ENCODE measurements at places on chromosomes 6 and 20.

DNA sequence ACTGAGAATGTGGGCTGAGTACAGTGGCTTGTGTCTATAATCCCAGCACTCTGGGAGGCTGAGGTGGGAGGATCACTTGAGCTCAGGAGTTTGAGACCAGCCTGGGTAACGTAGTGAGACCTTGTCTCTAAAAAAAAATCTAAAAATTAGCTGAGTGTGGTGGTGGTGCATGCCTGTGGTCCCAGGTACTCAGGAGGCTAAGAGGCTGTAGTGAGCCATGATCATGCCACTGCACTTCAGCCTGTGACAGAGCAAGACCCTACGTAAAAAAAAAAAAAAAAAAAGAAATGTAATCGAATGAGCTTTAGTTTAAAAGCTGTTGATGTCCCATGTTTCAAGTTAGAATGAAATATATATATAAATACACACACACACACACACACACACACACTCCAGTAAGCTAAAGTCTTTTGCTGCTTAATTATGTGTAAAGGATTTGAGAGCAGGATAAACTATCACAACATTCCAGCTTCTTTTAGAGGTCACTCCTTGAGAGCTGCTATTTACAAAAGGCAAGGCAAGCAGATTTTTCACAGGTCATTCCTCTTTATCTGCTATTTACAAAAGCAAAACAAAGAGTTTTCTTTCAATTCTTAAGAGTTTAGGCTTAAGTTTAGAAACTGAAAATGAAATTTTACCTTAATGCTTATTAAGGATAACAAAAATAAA is 4.7 kb upstream of the MICAL1 start:
- DNase-seq, result no peak

DNA sequence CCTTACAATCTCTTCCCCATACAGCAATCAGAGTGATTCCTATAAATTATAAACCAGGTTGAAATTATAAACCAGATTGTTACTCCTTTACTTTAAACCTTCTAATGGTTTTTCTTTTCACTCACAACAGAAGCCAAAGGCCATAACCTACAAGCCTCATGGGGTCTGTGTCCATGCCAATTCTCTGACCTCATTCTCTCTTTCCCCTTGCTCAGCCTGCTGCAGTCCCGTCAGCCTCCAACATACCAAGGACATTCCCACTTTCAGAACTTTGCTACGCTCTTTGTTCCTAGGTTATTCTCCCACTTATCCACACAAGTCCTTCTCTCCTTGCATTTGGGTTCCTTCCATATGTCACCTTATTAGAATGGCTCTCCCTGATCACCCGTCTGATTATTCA is 277.9 kb upstream of the TCF21 start:
- DNase-seq, result no peak

DNA sequence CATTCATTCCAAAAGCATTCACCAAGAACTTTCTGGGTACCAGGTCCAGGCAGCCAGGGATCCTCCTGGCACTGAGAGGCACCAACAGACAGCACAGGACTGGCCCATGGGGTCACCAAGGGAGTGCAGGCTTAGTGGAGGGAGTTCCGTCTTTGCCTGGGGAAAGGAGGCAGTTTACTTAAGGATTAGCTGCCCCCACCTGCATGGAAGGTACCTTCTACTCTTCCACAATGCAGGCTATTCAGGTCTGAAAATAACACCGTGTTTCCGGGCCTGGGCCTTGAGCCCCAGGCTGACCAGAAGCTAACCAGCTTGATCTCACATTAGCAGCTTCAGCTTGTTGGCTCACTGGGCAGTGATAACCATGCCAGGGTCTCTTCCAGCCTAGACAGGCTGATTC is 199.4 kb downstream of the FOXA2 start:
- no peak for DNase-seq

- DNase-seq, result no peak
Observed at GRCh38 chr20:45701873-45702272, at the start of gene WFDC13. Gene WFDC13, plus strand, starts transcription at chr20:45702038. Its CDS starts 86 bp downstream, at chr20:45702124.

- DNase-seq, result no peak
Observed at GRCh38 chr6:90446164-90446563, 140.7 kb downstream of the MAP3K7 start.

DNA sequence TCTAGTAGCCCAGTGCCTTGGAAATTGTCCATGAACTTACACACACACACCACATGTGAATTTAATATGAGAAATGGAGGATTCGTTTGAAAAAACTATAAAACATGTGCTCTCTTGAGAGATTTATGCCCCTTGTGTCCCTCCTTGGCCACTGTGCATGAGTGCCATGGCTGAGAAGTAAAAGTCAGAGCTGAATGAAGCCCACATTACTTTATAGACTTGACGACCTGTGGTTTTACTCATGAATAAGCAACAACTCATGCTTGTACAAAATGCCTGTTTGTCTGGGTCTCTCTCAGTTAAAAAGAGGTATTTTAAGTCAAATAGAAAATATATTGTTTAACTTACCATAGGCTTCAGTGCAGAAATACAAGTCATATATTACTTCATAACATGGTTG is 102.7 kb downstream of the KCNQ5 start:
- DNase-seq, result no peak

- no peak for DNase-seq
Observed at GRCh38 chr6:20328266-20328923, 73.3 kb upstream of the E2F3 start.

DNA sequence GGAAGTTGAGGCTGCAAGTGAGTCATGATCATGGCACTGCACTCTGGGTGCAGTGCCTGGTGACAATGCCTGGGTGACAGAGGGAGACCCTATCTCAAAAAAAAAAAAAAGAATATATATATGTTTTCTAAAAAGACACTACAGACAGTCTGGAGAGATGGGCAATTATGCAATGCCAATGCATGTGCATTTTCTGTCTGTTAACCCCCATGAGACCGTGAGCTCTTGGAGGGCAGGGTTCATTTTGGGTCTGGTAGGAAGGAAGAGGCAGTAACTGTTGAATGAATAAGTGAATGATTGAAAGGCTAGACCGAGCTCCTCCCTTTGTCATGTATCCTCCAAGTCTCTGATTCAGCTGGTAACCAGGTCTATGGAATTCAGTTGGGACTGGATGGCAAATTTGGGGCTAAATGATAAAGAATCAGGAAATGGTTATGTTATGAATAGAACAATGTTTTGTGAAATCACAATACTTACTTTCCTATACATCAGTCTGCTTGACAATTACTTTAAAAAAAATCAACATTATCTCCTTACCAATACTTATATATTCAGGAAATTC is 5.6 kb upstream of the BLCAP start:
- DNase-seq, result no peak

DNA sequence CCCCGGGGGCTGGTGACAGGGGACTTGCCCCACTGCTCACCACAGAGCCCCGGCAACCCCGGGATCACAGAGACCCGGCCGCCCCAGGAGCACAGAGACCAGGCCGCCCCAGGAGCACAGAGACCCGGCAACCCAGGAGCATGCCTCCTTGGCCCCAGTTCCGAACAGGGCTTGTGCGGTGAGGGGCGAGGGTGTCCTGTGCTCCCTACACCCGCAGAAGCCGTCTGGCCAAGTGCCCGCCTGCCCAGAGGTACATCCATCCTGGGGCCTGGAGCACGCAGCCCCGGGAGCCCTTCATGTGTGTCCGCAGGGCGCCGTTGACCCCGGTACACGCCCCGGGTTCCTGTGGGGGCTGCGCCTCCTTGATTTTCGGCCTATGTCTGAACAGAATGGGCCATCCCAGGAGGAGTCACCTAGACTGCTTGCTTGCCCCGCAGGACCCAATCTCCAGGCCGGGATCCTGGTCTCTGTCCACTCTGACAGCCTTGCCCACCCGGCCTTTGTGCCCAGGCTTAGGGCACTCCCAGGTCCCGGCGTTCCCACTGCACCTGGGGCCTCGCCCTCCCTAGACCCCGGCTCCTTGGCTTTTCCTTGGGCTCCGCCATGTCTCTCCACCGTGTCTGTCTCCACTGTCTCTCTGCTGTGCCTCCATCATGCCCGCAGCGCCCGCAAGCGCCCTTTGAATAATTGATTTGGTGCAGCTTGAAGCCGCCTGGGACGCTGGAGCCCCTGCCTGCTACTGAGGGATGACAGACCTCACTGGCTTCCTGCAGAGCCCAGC is 219.8 kb downstream of the ERMARD start:
- no peak for DNase-seq

DNA sequence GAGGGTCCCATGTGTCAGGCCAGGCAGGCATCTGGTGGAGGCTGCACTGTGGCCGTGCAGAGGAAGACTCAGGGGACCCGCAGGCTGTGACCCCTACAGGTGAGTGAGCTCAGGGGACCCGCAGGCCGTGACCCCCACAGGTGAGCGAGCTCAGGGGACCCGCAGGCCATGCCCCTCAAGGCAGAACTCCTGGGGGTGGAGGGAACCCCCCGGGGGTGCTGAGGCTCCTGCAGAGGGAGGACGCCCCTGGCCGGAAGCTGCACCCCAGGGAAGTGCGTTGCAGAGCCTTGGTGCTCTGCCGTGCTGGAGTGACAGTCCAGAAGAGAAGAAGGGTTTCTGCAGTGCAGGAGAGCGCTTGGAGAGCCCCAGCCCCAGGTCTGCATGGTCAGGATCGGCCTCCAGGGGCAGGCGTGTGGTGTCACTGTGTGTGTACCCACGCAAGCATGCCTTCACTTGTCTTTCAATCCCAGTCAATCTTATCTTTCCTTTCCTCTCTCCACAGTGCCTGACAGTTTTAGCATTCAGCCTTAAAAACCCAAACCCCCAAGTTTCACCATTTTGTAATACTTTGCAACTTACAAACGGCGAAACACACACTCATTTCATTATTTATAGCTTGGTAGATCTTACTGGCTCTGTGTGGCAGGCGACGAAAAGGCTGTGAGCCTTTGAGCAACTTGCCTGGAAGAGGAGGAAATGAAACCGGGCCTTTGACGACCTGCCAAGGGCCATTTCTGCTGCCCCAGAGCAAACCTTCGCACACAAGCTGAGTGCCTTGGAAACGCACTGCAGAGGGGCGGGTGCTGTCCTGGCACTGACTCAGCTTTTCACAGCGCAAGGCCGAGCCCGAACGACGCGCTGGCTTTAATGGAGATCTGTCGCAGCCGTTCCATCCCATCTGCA is 101.4 kb upstream of the AGPAT4 start:
- no peak for DNase-seq

DNA sequence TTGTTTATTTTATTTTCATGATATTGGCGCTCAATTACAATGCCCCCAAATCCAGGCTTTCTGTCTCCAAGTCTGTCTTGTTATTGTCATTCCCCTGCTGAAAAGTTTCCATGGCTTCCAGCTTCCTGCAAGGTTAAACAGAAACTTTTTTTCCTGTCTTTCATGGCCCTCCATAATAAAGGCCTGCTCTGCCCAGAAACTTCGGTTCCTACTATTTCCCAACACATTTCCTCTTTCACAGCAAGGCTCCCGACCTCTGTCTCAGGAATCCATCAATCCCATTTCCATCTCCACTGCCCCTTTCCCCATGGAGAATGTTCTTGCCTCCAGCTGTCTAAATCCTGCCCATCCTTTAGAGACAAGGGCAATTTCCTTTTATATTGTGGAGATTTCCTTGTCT is 365.2 kb upstream of the JARID2 start:
- no peak for DNase-seq

DNA sequence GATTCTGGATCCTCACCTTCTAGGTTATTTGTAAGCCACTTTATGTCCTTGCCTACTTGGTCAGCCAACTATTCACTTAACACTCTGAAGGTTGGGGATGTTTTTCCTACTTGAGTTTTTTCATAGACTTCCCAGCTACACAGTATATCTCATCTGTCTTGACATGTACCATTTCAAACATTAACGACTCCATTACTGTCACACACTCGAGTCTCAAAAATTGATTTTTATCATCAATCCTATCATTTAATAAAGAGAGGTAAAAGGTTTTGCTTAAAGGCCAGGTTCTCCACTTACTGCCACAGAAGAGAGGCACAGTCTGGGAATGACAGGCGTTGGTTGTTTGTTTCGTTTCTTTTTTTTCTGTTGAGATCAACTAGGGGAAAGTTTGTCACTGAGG is 38.2 kb upstream of the LAMP5 start:
- no peak for DNase-seq

All from NCI-H2081 treated with DMSO at 0.1 percent for 48 hours (cell line).